CD14-positive monocyte (primary cell): ENCODE measurements at places on chromosomes 3 and 15.
A peak's percentile ranks its signal among the peaks of the same experiment; 100 is the strongest.

GRCh38 chr3:122969585-122970469 is 57.7 kb downstream of the SEMA5B start:
- no peak for DNase-seq

DNA sequence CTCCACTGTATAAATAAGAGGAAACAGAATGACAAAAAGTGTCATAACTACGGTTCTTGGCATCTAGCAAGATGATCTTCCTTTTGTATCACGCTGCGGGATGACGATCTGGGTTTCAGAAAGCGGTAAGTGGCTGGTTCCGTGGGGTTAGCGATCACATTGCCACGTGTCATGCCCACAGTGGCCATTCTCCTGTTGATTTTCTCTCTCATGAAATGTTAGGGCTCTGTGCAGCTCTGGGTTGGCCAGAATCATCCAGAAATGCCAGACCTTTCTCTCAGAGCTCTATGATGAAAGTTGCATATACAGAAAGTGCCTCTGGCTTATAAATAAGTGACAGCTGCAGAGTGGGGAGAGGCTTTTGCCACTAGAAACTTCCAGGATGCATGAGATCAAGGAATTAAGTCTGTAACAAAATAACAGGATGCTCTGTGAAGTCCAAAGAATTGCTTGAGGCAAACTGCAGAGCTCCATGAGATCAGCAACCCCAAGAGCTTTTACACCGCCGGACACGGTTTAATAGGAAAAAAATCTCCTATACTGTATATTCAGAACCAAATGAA is 71.6 kb downstream of the ABTB1 start:
- DNase-seq, result no peak

- no peak for DNase-seq
Observed at GRCh38 chr15:50543556-50543955, 2.9 kb downstream of the USP50 start.

GRCh38 chr3:190070622-190071347 is 49.9 kb downstream of the P3H2 start:
- no peak for DNase-seq

GRCh38 chr15:62637574-62637897 is 405.0 kb upstream of the TPM1 start:
- DNase-seq, result no peak

GRCh38 chr3:83454353-83454752 is 1504.4 kb upstream of the CADM2 start:
- no peak for DNase-seq

DNA sequence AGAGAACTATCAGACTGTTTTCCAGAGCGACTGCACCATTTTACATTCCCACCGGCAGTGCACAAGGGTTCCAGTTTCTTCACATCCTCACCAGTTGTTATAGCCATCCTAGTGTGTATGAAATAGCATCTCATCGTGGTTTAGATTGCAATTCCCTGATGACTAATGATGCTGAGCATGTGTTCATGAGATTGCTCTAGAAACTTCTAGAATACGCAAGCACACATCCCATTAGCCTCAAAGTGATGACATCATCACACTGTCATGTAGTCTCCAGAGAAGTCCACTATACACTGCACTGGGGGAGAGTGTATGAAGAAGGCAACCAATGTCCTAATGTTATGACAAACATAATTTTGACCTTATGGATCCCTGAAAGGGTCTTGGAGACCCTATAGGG is 30.1 kb downstream of the FBLN2 start:
- peak; percentile 47 for DNase-seq

GRCh38 chr3:170752571-170753155 is 117.3 kb downstream of the RPL22L1 start:
- no peak for DNase-seq

DNA sequence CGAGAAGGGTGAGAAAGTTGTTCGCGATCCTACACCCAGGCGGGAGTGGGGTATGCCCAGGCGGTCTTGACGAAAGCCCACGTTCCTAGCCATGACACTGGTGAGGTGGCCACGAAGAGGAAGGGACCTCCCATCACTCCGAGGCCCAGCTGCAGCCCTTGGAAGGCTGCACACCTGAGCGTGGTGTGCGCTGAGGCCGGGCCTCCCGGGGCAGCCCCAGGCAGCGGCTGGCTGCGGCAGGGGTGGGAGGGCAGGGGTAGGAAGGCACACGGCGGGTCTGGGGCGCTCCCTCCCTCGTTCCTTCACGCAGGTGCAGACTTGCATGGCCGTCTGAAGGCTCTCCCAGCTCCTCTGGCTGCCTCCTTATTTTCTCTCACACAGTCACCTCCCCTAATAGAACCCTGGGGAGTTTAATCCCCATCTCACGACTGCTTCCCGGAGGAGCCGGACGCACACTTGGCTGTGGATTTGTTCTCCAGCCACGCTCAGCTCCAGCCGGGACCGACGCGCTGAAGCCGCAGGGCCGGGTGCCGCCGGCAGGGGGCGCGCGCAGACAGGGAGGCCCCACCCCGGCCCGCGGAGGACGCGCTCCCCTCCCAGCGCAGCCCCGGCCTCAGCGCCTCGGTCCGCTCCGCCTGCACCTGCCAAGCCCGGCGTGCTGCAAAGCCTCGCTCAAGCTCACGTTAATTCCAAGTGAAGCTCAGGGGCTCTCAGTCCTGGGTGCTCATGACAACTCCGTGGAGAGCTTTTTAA is 37.8 kb upstream of the MUC4 start:
- no peak for DNase-seq

GRCh38 chr3:14424711-14425580 is 22.5 kb downstream of the SLC6A6 start:
- no peak for DNase-seq
